Head of caudate nucleus (tissue), 42 donors: ENCODE measurements at places on chromosomes 5 and 9.

- peak; percentile 5 for DNase-seq
These were observed 150.1 kb downstream of the OSTF1 start for GRCh38 chr9:75238311-75238976.

DNA sequence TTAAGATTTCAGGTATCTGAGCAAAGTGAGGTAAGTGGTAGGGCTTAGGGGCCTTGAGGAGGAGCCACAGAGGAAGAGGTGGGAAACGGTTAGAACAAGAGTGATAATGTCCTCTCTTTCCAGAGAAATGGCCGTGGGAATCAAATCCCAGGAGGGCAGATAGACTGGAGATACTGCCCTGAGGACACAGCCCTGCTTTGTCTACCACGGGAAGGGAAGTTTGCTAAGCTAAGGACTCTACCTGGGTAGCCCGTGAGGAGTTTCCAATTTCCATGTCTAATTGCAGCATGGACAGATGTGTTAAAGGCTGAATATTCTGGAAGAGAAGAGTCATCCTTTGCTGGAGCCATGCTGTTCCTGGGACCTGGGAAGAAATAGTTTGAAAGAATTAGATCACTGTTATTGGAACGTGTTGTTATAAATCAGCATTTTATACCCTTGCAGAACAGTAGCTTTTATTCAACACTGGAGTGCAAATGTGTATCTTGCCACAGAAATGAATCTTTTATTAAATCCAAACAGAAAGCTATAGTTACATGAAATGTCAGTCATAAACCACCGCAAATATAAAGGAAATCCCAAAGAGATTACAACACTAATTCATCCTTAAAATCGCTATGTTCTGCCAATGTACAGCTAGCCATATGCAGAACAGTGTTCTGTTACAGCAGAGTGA, 133.2 kb upstream of the LHFPL2 start:
- DNase-seq = no peak

- peak; percentile 91 for DNase-seq
These were observed 39.3 kb downstream of the PTCH1 start for GRCh38 chr9:95477441-95477840.

- DNase-seq = peak; percentile 35
These were observed 182.2 kb upstream of the ANKRD55 start for GRCh38 chr5:56415356-56415765.

- no peak for DNase-seq
These were observed 510 bp downstream of the NOXA1 start for GRCh38 chr9:137423514-137424291.

GRCh38 chr5:38249812-38250211, 8.5 kb upstream of the EGFLAM start:
- no peak for DNase-seq

DNA sequence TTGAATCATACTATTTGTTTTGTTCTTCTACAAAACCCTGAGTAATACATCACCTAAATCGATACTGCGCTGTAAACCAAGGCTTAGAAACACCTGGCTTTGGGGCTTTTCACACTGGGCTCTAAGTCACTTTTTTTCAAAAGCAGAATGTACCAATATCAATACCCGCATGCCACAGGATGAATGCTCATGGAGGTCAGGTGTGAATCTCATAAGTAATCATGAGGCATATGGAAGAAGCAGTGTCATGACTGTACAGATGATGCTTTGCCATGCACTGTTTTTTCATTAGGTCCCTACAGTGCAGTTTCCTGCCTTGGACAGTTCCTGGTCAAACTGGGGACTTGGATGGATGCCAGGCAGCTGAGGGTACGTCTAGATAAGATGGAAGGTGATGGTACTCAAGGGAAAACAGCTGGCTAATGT, 49.0 kb upstream of the ATG10 start:
- no peak for DNase-seq

GRCh38 chr5:140037012-140037411, 6.1 kb downstream of the NRG2 start:
- DNase-seq = no peak

DNA sequence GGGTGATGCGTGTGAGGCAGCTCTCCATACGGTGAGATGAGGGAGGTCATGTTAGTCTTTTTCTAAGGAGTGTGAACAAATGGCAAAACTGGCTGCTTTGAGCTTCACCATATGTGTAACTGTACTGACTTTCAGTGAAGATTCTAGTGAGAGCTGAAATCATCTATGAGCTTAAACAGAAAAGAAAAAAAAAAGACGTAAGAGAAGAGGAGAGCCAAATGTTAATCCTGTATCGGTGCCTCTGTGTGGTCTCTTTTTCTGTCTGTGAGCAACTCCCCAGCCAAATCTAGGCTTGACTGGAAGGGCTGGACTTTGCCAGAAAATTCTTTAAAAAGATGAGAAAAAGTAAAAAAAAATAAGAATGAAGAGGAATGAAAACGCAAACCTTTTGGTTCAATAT, 209.7 kb upstream of the TUT7 start:
- DNase-seq = no peak

DNA sequence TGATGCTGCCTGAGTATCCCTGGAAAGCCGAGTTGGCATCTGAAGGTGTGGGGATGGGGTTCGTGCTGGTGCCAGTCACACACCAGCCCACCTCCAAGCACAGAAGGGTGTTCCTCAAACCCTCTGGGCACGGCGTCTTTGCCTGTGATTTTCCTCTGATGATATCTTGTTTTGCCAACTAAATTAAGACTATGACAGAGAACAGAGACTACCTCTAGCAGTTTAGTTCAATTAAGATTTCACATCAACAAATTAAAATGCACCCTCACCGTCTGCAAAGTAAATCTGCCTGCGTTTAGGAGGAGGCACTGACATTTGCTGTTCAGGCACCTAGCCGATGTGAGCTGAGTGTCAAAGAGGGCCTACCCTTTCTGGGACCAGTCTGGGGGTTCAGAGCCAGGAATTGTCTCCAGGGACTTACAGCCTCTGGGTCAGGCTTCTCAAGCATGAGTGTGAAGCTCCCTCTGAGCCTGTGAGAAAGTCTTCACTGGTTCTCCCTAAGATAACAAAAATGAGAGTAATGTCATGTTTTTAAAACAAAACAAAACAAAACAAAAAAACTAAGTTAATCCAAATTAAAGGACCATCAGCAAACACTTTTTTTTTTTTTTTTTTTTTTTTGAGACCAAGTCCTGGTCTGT, 55.4 kb upstream of the CTNNA1 start:
- no peak for DNase-seq

- no peak for DNase-seq
These were observed 371.9 kb upstream of the ARRDC3 start for GRCh38 chr5:91754990-91755389.

DNA sequence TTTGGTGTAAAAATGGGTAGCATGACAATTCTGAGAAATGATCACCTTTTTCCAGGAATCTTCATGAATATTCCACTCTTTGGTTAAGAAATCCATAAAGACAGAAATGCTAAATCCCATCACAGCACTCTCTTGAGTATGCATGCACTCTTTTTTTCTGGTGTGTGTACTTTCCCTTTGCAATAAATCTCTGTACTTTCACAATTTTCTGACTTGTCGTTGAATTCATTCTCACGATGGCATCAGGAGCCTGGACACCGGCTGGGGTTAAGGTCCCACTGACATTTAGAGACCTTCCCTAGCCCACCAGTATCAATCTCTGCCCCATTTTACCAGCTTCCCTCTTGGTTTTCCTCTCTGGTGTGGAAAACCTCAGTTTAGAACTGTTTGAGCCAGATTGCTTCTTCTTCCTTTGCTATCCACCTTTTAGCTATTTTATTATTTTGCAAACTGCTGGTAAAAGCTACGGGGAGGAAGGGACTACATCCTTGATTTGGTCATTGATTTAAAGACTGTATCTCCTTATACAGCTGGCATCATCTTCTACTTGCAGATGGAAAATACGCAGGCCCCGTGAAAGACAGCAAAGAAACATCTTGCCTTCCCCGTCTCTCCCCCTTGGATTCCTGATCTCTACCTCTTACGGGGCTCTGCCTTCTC, 59.9 kb upstream of the ZFR start:
- no peak for DNase-seq

- no peak for DNase-seq
These were observed 13.6 kb upstream of the ERAP1 start for GRCh38 chr5:96821260-96821916.

DNA sequence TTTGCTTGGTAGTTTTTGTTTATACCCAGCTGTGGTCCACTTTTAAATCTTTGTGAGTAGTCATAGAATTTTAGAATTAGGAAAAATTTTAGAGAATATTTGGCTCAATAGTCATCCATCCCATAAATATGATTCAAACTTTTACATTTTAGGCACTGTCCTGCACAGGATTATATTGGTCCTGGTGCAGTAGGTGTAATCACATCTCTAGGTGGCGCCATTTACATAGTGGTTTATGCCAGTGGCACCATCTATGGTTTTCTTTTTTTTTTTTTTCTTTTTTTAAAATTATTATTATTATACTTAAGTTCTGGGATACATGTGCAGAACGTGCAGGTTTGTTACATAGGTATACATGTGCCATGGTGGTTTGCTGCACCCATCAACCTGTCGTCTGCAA, 260.7 kb upstream of the KCNN2 start:
- no peak for DNase-seq

GRCh38 chr5:60503771-60504170, 196.2 kb downstream of the DEPDC1B start:
- no peak for DNase-seq

DNA sequence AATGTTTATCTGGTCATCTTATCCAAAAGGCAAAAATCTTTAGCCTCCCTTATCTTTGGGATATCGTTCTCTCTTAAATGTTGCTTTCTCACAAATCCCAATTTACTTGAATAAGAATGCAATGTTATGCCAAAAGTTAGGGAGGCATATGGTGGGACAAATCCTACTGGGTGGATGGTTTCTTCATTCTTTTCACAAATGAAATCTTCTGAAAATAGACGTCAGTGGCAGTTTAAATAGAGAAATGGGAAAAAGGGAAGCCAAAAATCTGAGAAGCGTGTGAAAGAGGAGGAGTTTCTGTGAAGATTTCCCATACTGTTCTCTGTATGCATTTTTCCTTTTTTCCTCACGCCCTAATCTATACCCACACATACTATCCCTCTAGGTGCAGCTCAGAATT, 2.5 kb upstream of the PCDHAC1 start:
- no peak for DNase-seq

DNA sequence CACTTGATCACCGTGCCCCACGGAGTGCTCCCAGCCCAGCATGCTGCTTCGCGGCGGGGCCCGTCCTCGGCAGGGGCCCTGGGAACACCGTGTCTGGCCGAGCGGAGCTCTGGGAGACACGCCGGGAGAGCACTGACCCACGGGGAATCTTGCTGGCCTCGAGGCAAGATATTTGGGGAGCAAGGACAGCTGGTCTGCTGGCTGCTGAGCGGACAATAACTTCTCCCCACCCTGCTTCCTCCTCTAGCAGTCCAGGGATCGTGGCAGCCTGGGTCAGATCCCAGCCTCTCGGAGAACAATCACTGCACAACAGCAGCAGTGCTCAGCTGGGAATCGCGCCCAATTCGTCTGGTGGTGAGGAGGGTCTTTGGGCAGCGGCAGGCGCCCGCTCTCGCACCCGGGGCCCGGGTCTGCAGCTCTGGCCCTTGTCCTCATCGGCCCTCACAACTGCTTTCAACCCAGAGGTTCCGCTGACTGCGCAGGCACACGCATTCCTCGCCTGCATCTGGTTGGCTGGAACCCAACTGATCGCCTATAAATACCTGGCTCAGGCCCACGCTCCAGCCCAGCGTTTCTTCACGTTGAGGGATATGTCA, 43.4 kb downstream of the DBH start:
- DNase-seq = no peak

DNA sequence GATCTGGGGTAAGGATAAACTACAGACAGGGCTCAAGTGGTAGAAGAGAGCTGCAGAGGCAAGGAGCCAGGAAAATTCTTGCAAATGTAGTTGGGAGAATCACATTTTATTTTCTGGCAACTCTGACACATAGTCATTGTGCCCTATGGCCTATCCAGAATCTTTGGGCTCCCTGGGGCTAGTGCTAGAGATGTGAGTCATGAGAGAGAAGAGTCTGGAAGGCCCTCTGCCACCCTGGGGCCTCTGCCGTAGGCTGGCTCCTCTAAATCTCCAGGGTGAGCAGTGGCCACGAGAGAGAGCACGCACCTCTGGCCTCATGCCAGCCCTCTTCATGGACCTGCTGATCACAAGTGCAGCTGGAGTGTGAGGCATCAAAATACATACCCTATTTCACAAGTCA, 74.3 kb upstream of the SSBP2 start:
- DNase-seq = no peak

DNA sequence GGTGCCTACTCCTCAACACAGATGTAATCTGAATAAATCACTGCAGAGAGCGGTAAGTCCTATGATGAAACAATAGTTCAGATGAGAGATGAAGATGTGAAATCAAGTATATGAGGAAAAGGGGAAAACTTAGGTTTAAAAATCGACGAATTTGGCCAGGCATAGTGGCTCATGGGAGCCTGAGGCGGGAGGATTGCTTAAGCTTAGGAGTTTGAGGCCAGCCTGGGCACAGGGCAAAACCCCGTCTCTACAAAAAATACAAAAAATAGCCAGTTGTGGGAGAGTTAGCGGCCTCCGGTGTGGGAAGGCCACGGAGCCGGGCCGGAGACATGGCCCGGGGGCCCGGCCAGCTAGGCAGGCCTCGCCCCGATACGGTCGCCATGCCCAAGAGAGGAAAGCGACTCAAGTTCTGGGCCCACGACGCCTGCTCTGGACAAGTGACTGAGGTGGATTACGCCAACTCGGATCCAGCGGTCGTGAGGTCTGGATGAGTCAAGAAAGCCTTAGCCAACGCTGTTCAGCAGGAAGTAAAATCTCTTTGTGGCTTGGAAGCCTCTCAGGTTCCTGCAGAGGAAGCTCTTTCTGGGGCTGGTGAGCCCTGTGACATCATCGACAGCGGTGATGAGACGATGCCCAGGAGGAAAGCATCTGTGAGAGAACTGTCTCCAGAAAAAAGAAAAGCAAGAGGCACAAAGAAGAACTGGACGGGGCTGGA, 62.8 kb upstream of the SUB1 start:
- DNase-seq = no peak

DNA sequence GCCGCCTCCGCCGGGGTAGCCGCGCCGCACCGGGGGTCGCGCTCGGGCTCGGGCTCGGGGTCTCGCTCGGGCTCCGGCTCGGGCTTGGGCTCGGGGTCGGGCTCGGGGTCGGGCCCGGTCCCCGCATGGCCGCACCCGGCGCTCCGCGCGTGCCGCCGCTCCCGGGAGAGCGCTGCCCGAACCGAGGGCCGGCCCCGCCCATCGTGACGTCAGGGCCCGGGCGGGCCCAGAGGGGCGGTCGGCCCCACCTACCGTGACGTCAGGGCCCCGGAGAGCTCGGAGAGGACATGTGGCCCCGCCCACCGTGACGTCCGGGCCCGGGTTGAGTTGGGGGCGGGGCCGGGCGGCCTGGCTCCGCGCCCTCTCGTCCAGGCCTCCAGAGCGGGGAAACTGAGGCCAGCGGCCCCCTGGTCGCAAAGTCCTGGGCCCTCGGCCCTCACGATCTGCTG, at the start of gene NSMF:
Gene NSMF (minus strand): TSS at position 183 of the 449 bp plus-strand sequence. CDS start 232 bp downstream, outside the sequence.
- peak; percentile 99 for DNase-seq

- DNase-seq = no peak
These were observed 318.0 kb downstream of the GLIS3 start for GRCh38 chr9:3981897-3982296.
